ENCODE measurements at places on chromosomes 3 and 15. TPM values are rescaled to one million over a fixed set of nuclear protein-coding genes. Genes with fewer than 3 reads are reported as not detected.
A peak's percentile ranks its signal among the peaks of the same experiment; 100 is the strongest.

DNA sequence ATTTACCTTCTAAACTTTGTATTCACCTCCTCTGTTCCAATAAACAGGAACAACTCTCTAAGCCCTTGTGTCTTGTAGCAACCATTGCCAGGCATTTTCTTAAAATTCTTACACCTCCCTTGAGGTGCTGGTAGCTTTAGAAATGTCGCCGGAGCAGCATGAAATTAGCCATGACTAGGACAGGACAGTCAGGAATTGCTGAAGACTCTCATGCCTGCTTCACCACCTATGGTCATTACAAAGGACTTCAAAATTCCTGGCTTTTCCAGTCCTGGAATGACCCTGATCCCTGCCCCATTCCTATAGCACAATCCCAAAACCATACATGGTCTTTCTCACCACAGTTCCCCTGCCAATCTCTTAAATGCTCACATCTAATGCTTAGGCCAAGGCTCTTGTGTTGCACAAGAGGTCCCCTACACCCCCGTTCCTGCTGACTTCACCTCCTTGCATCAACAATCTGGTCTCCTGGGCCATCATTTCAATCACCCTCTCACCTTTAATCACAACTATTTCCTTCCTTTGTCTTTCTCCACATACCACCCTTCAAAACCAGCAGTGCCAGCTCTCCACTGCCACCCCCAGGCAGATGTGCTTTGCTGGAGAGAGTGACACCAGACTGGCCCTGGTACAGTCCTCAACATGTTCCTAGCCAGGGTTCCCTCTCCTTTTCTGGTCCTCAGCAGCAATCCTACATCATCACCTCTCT lies 113.2 kb upstream of the TJP1 start:
- DNase-seq = no peak

The TMC3 gene
- not detected for total RNA-seq

The CAMK2N2 gene
- total RNA-seq = 1.6 TPM

The CHRNA7 gene
- total RNA-seq = 0.10 TPM

The NR1I2 gene
- total RNA-seq = not detected

DNA sequence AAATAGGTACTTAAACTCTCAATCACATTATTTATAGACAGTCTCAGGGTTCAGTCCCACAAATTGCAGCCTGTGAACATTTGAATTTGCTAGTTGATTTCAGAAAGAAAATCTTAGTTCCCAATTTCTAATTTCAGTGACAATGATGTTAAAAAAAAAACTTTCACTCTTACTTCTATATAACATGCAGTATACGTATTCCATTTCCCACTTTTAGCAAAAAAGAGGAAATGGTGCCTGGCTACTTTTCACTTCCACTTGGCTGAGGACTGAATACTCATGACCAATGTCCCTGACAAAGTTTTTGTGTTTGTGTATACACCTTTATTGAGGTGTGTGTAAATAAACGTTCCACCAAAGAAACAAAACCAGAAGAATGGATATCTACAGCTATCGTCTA lies 32.1 kb upstream of the XCR1 start:
- no peak for DNase-seq

The THSD4 gene
- 8.6 TPM for total RNA-seq

- DNase-seq = no peak
These were observed 31.1 kb downstream of the OXSM start for GRCh38 chr3:25820816-25821486.

The EBLN2 gene
- total RNA-seq = 0.41 TPM

DNA sequence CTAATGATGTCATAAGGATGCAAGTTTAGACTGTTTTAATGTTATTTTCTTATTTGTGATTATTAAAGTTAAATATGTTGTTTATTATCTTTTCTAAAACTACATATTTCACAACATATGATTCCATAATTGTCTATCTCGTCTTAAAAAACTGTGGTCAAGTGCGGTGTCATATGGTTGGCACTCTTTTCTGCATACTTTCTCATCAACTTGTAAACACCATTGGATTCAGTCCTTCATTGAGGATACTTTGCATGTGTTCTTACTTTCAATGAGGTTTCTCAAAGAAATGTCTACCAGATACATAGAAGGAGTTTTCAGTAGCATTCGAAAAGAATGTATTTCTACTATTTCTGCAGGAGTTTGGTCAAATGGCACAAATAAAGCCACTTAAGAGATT lies 22.0 kb upstream of the ALPK3 start:
- no peak for DNase-seq

GRCh38 chr15:41640985-41641384 lies 19.2 kb upstream of the MGA start:
- DNase-seq = no peak

- DNase-seq = no peak
These were observed 53.1 kb upstream of the PRR23E start for GRCh38 chr3:127139601-127140500.

DNA sequence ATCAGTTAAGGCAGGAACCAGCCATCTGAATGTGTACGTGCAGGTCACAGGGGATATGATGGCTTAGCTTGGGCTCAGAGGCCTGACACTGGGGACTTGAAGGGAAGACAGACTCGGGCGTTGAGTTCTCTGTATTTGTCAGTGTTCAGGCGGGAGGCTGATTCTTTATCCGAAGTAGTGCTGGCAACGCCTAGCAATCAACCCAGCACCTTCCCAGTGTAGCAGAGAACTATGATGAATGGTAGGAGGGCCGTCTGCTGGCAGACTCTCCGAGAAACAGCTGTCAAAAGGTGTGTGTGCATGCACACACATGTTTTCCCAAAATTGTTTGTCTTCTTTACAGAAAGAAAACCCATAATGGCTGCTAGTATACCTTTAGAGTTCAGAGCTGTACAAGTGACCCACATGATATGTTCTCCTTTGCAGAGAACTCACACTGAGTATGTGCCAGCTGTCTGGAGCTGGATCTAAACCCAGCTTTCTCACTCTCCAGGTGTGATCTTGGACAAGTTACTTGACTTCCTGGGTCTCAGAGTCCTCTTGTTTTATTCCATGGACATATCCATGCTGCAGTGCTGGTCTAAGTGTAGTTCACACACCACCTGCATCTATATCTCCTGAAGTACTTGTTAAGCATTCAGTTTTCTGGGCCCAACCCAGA lies 74.5 kb upstream of the LARS2 start:
- no peak for DNase-seq

DNA sequence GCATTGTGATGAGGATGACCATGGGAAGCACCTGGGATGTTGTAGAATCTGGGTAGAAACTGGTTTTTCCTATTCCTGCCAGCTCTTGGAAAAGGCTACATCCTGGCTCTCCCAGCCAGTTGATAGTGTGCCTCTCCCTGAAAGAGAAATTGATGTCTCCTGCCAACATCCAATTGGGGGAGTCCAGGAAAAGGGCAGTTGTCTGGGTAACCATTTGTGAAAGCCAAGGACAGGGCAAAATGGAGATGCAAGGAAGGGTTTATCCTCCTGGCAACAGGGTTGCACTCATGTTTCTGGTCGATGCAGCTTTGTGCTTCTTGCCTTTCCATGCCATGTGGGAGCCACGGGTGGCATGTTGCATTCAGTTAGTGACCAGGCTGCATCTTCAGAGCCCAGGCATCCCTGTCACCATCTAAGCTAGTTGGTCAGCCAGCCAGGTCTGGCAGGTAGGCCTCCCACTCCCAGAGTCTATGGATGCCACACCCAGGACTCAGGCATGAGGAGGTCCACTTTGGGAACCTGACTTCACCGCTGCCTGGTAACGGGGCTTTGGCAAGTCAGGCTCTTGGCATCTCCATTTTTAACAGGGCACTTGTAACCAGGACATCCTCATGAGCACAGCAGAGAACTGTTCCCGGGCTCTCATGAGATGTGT lies 153.5 kb downstream of the DNAJB8 start:
- no peak for DNase-seq

The P2RY14 gene
- 0.05 TPM for total RNA-seq

The CHST13 gene
- 0.26 TPM for total RNA-seq

DNA sequence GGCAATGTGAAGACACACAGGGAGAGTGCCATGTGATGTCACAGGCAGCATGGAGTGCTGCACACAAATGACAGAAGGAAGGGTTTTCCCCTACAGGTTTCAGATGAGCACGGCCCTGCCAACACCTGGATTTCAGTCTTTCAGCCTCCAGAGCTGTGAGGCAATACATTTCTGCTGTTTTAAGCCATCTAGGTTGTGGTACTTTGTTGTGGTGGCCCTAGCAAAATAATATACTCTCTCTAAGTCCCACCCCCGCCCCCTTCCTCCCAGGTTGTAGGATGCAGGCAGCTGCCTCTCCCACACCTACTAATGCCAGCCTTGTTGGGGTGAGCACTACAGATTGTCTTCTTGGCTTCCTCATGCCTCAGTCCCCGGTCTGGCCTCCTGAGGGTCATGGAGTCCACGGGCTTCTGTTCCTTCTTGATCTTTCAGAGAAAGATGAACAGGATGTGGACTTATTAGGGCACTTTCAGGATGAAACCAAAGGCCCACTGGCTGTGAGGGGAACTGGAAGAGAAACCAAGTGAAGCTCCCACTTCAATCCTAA lies 180.0 kb downstream of the CD47 start:
- no peak for DNase-seq

The SLC9C1 gene
- total RNA-seq = not detected

The ZDHHC23 gene
- 2.4 TPM for total RNA-seq

The TMOD2 gene
- 7.9 TPM for total RNA-seq

DNA sequence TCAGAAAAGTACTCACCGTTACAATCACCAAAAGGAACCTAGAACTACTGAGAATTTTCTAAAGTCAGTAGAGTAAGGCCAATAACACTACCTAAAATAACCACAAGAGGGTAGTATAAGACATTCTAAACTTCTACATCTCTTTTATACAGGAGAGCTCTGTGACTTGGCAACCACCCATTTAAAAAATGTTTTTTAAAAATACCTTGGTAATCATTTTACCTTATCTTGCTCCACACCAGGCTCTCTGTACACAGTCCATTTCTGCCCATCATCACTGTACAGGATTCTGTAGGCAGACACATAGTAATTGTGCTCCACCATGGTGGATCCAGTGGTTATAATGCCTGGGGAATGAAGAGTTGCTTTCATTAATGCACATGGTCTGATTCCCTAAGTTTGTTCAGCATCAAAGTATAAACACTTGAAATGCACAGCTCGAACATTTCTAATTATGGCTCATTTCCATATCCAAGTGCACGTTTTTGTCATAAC lies 54.5 kb downstream of the ST3GAL6 start:
- peak; percentile 73 for DNase-seq

Measured in A172 (cell line).